Spinal cord (tissue), 10 donors: ENCODE measurements at places on chromosomes 12 and 14. TPM values are rescaled to one million over a fixed set of nuclear protein-coding genes. Genes with fewer than 3 reads are reported as not detected.

Gene POLE2
- 10.6 TPM for total RNA-seq

- no peak for DNase-seq
Observed at GRCh38 chr12:114131824-114132223, 165.7 kb upstream of the RBM19 start.

Gene DGKA
- total RNA-seq = 19.5 TPM

Gene STON2
- total RNA-seq = 63.6 TPM

Gene NTF3
- total RNA-seq = 1.4 TPM

GRCh38 chr12:84413656-84414055 is 498.9 kb downstream of the SLC6A15 start:
- no peak for DNase-seq

Gene TDRD9
- 2.2 TPM for total RNA-seq

- peak; percentile 89 for DNase-seq
Observed at GRCh38 chr14:77124345-77125280, 17.0 kb downstream of the ZDHHC22 start.
